ENCODE measurements at places on chromosomes 2 and 18. TPM values are rescaled to one million over a fixed set of nuclear protein-coding genes. Genes with fewer than 3 reads are reported as not detected.

PREB gene
- 60.9 TPM for total RNA-seq

CENPA gene
- total RNA-seq = 55.0 TPM

GPR155 gene
- total RNA-seq = 2.1 TPM

ACMSD gene
- total RNA-seq = not detected

HNMT gene
- 4.1 TPM for total RNA-seq

TRMT61B gene
- total RNA-seq = 14.3 TPM

IL37 gene
- not detected for total RNA-seq

SLC11A1 gene
- 0.31 TPM for total RNA-seq

CTNNA2 gene
- 0.54 TPM for total RNA-seq

TBC1D8 gene
- total RNA-seq = 139 TPM

OR6B2 gene
- not detected for total RNA-seq

RNF152 gene
- 0.18 TPM for total RNA-seq

CCDC141 gene
- 0.10 TPM for total RNA-seq

CFAP53 gene
- total RNA-seq = 0.23 TPM

OTOS gene
- not detected for total RNA-seq

- no peak for DNase-seq
- H3K27me3 ChIP-seq = no peaks in the 10 kb centered on the region
- H3K4me3 ChIP-seq = no peak overlapping the region
Measured at GRCh38 chr2:232146294-232146693, 184.8 kb downstream of the DIS3L2 start.

GRCh38 chr18:46449033-46449432 is 208.0 kb downstream of the LOXHD1 start:
- H3K36me3 ChIP-seq = no peaks in the 10 kb centered on the region
- H3K27me3 ChIP-seq = no peaks in the 10 kb centered on the region
- DNase-seq = no peak
- H3K27ac ChIP-seq = no peak overlapping the region
- no peak overlapping the region for H3K4me3 ChIP-seq

- no peaks in the 10 kb centered on the region for H3K27me3 ChIP-seq
- no peak for DNase-seq
- H3K4me1 ChIP-seq = no peaks in the 10 kb centered on the region
- H3K36me3 ChIP-seq = no peaks in the 10 kb centered on the region
Measured at GRCh38 chr18:11791131-11791530, 60.1 kb upstream of the CHMP1B start.

DNA sequence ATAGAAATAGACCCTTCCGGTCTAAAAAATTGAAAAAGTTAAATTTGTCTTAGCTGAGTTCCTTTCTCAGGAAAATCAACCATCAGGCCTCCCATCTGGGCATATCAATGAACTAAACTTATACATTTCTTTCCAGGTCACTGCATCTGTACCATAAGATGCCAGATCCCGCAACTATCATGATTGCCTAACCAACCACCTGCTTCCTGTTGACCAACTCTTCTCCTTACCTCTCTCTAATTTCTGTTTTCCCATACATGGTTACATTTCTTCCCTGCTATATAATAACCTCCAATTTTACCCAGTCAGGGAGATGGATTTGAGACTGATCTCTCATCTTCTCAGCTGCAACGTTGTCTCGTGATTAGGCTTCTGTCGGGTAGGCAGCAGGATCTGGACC is 228.7 kb downstream of the FSIP2 start:
- H3K27ac ChIP-seq = no peak overlapping the region
- H3K36me3 ChIP-seq = no peaks in the 10 kb centered on the region
- no peaks in the 10 kb centered on the region for H3K27me3 ChIP-seq
- DNase-seq = no peak
- H3K4me1 ChIP-seq = no peaks in the 10 kb centered on the region
- H3K4me3 ChIP-seq = no peak overlapping the region

GRCh38 chr2:151198645-151199044 is 63.0 kb downstream of the RBM43 start:
- H3K36me3 ChIP-seq = no peaks in the 10 kb centered on the region
- no peaks in the 10 kb centered on the region for H3K27me3 ChIP-seq
- DNase-seq = no peak
- no peaks in the 10 kb centered on the region for H3K4me1 ChIP-seq
- no peak overlapping the region for H3K4me3 ChIP-seq

DNA sequence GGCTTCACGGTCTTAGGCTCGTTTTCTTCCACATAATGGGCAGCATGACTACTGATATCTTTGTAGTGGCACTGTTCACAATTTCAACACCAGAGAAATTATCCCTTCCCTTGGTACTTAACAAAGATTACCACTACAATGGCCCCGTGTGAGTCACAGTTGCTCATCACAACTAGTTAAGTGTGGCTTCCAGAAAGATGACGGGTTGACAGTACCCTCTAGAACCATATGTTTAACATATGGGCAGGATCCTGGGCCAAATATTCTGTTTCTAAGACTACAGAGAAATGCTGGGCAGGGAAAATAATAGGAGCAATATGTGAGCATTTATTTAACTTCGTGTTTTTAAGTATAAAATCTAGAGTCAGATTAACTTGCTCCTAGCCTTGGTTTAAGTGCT is 780.1 kb upstream of the LINC00305 start:
- no peaks in the 10 kb centered on the region for H3K36me3 ChIP-seq
- H3K27me3 ChIP-seq = no peaks in the 10 kb centered on the region
- H3K4me3 ChIP-seq = no peak overlapping the region
- H3K4me1 ChIP-seq = no peaks in the 10 kb centered on the region
- H3K27ac ChIP-seq = no peak overlapping the region

- no peak overlapping the region for H3K27ac ChIP-seq
- H3K27me3 ChIP-seq = no peaks in the 10 kb centered on the region
- DNase-seq = no peak
- H3K4me3 ChIP-seq = no peak overlapping the region
Measured at GRCh38 chr2:231187736-231188505, 10.5 kb upstream of the ARMC9 start.

GRCh38 chr2:8623958-8624591 is 57.8 kb upstream of the ID2 start:
- H3K36me3 ChIP-seq = no peaks in the 10 kb centered on the region
- H3K27ac ChIP-seq = no peak overlapping the region
- H3K27me3 ChIP-seq = peaks cover 3% of the 10 kb centered on the region
- H3K4me3 ChIP-seq = no peak overlapping the region

DNA sequence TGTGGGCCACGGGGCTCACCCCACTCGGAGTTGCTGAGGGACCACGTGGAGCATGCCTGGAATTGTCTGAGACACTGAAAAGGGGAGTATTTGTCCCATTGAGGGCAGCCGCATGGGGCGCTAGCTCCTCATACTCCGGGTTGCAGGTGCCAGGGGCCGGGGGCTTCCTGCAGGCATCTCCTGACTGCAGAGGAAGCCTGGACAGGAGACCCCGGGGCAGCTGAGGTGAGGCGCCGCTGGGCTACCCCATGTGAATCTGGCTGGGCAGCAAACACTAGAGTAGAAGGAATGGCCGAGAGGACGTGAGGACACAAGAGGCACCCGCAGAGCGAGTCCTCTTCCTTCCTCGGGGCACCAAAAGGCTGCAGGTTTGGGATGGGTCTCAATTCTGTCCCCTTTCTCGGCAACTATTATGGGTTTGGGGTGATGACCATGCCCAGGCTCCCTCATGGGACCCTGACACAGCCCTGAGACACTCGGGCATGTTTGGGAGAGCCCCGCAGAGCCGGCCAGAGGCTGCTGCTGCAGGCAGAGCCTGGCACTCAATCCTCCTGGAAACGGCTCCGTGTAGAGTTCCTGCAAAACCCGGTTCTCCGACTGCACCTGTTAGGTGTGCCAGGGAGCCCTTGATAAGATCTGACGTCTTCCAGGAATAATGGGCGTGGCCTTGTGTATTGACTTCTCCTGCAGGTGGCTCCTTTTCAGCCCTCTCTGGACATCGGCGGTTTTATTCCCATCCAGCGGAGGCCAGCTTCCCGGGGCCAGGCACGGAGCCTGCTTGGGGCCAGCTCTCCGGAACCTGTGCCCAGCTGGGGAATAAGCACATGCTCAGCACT is 77.0 kb downstream of the CTIF start:
- no peaks in the 10 kb centered on the region for H3K4me1 ChIP-seq
- no peak overlapping the region for H3K27ac ChIP-seq
- H3K4me3 ChIP-seq = no peak overlapping the region
- no peaks in the 10 kb centered on the region for H3K36me3 ChIP-seq
- DNase-seq = no peak

DNA sequence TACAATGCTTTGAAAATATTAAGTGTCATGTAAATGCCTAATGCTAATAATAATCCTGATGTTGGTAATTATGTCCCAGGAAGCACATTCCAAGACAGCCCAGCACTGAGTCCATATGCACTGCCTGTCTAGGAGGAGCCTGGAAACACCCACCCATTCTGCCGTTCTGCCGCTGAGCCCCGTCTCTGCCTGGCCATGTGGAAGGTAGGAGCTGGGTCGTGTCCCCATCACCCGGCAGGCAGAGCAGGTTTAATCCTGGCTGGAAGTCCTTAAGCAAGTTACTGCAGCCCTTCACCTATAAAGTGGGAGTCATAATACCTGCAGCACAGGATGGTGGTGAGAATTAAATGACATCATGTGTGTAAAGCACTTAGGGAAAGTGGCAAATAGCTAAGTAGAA is 13.1 kb upstream of the EN1 start:
- no peak overlapping the region for H3K4me3 ChIP-seq
- no peak overlapping the region for H3K27ac ChIP-seq
- H3K36me3 ChIP-seq = no peaks in the 10 kb centered on the region
- DNase-seq = no peak
- H3K4me1 ChIP-seq = no peaks in the 10 kb centered on the region

DNA sequence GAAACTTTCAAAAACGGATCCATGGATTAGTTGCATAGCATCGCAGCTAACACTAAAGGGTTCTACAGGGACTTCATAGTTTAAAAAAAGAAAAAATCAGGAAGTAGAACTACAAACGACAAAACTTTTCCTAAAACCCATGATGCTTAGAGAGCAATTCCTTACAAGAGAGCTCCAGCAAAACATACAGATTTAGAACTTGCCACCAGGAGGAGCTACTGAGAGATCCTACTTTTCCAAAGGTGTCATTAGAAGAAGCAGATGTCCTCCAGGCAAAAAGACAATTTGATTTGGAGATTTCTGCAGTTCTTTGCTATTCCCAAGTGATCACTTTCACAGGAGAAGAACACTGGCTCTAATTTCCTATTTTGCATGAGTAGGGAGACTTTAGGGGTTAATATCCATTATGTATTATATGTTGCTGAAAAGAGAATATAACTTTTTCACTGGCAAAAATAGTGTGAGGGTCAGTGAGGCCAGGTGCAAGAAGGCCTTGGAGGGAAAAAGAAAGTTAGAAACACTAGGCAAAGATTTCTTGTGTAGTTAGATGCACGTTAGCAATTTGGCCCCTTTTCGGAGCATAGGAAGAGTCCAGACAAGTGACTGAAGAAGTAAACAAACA is 436.2 kb downstream of the SUCLG1 start:
- no peak overlapping the region for H3K4me3 ChIP-seq
- H3K27me3 ChIP-seq = no peaks in the 10 kb centered on the region
- no peaks in the 10 kb centered on the region for H3K36me3 ChIP-seq
- no peak overlapping the region for H3K27ac ChIP-seq

DNA sequence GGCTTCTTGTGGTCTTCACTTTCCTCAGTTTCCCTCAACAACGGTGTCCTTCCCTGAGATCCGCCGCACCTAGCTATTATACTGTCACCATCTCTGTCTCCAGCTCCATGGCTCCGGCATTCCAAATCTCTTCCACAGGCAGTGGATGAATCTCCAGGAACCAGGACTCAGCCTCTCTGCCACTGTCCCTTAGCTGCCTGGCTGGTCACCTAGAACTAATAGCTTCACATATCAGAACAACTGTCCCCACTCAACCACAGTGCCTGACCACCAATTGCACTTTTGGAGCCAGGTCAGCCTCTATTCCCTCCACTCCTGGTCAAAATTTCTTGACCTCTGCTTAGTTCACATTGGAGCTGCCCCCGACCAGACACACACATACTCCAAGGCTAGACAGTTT is 38.1 kb upstream of the AFF3 start:
- H3K36me3 ChIP-seq = no peaks in the 10 kb centered on the region
- H3K27ac ChIP-seq = no peak overlapping the region
- DNase-seq = no peak
- H3K4me1 ChIP-seq = no peaks in the 10 kb centered on the region
- no peak overlapping the region for H3K4me3 ChIP-seq

DNA sequence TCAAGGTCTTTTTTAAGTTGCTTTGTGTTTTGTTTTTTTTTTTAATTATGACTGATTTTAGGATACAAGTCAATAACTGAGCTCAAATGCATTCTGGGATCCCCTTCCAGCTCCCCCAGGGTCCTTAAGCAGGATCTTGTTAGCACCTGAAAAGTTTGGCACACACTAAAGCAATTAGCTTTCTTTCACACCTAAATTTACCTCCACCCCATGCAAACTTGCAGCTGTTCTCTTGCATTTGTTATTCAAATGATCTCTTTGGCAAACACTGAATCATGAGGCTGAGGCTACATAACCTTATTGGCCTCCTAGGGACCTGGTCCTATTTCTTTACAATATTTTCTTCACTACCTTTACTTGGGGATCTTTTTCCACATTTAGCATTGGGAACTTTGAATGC is 2026.1 kb upstream of the CELF4 start:
- H3K4me3 ChIP-seq = no peak overlapping the region
- no peak overlapping the region for H3K27ac ChIP-seq
- H3K4me1 ChIP-seq = no peaks in the 10 kb centered on the region
- no peak for DNase-seq
- no peaks in the 10 kb centered on the region for H3K36me3 ChIP-seq

- no peaks in the 10 kb centered on the region for H3K27me3 ChIP-seq
- H3K27ac ChIP-seq = no peak overlapping the region
- H3K4me3 ChIP-seq = no peak overlapping the region
- no peaks in the 10 kb centered on the region for H3K36me3 ChIP-seq
- DNase-seq = no peak
Measured at GRCh38 chr2:240478346-240479110, 43.1 kb downstream of the GPC1 start.

DNA sequence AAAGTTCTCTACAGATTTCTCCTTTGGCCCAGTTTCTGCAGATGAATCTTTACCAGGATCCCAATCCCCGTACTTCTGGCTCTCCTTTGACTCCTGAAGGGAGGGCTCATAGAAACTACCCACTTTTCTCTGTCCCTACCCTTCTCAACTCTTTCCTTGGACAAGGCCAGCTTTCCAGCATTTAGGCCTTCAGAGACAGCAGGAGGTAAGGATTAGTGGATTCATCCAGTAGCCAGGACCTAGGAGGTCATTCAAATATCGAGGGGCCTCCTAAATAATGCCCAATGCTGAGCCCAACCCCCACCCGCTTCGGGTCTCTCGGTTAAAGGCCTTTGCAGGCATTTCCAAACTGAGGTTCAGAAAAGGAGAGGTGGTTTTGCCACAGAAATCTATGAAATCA is 4.8 kb upstream of the ZNF532 start:
- H3K27me3 ChIP-seq = no peaks in the 10 kb centered on the region
- peaks cover 40% of the 10 kb centered on the region for H3K4me1 ChIP-seq
- H3K4me3 ChIP-seq = no peak overlapping the region
- no peaks in the 10 kb centered on the region for H3K36me3 ChIP-seq

GRCh38 chr2:46796843-46797625 is 118.6 kb downstream of the MCFD2 start:
- no peak for DNase-seq
- no peak overlapping the region for H3K4me3 ChIP-seq
- no peaks in the 10 kb centered on the region for H3K27me3 ChIP-seq
- no peaks in the 10 kb centered on the region for H3K36me3 ChIP-seq
- H3K4me1 ChIP-seq = no peaks in the 10 kb centered on the region
